Activated CD8-positive, alpha-beta memory T cell treated with anti-CD3 and anti-CD28 coated beads for 4 hours (primary cell): ENCODE measurements at places on chromosomes 11 and 22.

DNA sequence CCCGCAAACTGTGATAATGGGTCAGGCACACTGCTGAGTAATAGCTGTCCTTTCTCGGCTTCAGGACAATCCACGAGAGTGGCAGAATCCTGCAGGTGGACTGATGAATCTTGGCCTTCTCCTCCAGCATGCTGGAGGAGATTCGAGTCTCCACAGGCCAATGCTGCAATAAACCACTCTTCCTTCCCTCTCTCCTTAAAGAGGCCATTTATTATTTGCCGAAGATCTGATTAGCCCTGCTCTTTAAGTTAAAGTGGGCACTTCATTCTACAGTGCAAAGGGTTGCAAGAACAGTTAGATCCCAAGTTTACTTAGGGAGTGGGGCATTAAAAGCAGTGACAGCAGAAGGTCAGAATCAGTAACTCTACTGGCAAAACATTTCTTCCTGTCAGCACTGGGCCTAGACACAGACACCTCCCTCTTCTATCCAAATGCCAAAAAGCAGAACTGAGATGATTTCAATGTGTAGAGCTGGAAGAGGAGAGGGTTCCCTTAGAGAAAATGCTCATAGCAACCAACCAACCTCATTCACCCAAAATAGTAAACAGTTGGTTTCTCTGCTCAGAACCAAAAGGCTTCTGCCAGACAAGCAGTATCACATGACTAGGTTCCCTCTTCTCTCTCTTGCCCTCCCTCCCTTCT lies 121.7 kb downstream of the SGSM3 start:
- DNase-seq = no peak

DNA sequence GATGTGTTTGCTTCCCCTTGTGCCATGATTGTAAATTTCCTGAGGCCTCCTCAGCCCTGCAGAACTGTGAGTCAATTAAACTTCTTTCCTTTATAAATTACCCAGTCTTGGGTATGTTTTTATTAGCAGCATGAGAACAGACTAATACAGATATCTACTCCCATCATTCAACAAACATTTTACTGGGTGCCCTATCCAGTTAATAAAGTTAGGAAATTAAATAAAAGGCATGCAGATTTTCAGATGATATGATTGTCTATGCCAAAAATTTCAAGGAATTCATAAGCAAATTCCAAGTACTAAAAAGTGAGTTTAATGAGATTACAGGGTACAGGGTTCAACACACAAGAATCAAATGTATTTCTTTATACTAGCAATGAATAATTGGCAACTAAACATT lies 33.5 kb upstream of the LIN7C start:
- DNase-seq = no peak

GRCh38 chr11:44954051-44954906 lies 3.6 kb upstream of the TP53I11 start:
- DNase-seq = no peak

DNA sequence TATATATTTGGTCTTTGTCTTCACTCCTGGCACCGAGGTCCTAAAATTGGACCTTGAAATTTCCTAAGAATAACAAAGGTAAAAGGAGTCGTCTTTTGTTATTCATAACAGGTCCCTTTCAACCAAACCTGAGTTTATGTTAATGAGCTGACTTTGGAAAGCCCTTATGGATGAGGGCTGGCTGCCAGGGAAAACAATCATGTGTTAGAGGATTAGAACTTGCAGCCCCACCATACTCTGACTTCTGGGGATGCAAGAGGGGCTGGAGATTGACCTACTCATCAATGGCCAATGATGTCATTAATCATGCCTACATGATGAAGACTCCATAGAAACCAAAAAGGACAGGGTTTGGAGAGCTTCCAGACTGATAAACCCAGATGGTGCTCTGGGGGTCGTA lies 118.9 kb downstream of the MRTFA start:
- no peak for DNase-seq

DNA sequence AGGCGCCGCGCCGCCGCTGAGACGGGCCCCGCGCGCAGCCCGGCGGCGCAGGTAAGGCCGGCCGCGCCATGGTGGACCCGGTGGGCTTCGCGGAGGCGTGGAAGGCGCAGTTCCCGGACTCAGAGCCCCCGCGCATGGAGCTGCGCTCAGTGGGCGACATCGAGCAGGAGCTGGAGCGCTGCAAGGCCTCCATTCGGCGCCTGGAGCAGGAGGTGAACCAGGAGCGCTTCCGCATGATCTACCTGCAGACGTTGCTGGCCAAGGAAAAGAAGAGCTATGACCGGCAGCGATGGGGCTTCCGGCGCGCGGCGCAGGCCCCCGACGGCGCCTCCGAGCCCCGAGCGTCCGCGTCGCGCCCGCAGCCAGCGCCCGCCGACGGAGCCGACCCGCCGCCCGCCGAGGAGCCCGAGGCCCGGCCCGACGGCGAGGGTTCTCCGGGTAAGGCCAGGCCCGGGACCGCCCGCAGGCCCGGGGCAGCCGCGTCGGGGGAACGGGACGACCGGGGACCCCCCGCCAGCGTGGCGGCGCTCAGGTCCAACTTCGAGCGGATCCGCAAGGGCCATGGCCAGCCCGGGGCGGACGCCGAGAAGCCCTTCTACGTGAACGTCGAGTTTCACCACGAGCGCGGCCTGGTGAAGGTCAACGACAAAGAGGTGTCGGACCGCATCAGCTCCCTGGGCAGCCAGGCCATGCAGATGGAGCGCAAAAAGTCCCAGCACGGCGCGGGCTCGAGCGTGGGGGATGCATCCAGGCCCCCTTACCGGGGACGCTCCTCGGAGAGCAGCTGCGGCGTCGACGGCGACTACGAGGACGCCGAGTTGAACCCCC lies 798 bp downstream of the BCR start:
- DNase-seq = no peak

- no peak for DNase-seq
Observed at GRCh38 chr11:87137711-87138110, 100.0 kb downstream of the TMEM135 start.

GRCh38 chr11:16612566-16613261 lies 125.7 kb upstream of the C11orf58 start:
- DNase-seq = no peak

GRCh38 chr11:131311776-131312514 lies 58.5 kb upstream of the NTM start:
- no peak for DNase-seq

- no peak for DNase-seq
Observed at GRCh38 chr22:36528341-36528740, 625 bp downstream of the EIF3D start.
